ENCODE measurements at places on chromosomes 2 and 18.

GRCh38 chr2:216559625-216560156 lies 61.0 kb downstream of the RPL37A start:
- DNase-seq = peak; percentile 68

GRCh38 chr18:9594823-9595596 lies 19.3 kb downstream of the PPP4R1 start:
- no peak for DNase-seq

DNA sequence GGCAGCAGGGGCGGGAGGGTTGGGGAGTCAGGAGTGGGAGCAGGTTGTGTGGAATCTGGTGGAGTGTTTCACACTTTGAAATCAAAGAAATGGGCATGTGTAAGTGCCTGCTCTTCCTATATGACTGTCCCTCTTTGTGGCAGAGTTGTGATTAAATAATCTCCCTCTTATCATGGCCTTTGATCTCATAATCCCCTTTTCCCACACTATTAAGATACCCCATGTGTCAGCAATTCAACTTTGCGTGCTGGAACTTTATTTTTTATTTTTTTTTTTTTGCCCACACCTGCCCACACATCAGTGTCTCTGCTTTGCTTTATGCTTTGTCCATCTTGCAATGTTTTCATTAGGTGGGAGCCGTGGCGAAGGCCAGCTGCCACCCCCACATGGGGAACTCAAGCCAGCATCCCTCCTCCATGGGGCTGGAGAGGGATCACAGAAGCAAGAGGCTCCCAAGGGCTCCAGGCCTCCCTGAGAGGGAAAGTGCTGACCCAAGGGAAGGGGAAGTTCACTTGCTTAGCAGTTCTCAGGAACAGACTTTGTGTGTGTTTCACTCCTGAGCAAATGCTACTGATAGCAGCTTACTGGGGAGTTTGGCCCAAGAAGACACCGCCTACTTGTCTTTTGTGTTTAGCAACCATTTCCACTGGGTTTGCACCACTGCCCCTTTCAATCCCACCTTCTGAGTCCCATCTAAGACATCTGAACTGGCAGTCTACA lies 243.4 kb downstream of the BCL11A start:
- DNase-seq = no peak

GRCh38 chr2:240362826-240363745 lies 72.4 kb upstream of the GPC1 start:
- DNase-seq = no peak

GRCh38 chr2:235555371-235555770 lies 61.5 kb downstream of the AGAP1 start:
- DNase-seq = no peak

DNA sequence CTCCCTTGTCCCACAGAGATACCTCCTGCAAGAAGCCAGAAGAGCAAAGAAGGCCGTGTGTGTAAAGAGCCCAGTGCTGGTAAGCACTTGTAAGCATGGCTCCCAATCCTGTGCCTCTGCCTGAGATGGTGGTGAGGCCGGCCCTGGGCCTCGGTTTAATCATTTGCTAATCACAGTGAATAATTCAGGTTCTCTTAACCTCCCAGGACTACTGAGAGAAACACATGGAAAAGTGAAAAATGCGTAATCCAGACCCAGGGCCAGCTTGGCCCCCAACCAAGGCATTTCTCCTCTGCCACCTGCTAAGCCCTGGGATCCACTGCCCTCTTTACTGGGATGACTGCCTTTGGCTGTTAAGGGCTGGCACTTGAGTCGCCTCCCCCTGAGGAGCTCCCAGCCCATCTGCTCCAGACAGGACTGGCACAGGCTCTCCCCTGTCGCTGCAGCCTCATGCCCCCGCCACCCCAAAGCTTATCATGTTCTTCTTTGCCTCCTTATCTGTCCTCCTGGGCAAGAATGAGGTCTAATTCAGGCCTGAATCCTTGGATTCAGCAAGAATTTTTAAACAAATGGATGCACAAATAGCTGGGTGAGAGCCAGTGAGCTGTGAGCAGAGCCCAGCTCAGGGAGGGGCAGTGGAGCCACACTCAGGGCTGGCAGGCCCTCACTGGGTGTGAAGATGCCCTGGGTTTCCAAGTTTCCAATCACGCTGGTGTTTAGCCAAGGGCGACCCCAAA lies 193.9 kb upstream of the HS6ST1 start:
- no peak for DNase-seq

GRCh38 chr2:38507712-38508111 lies 95.0 kb downstream of the HNRNPLL start:
- DNase-seq = no peak

DNA sequence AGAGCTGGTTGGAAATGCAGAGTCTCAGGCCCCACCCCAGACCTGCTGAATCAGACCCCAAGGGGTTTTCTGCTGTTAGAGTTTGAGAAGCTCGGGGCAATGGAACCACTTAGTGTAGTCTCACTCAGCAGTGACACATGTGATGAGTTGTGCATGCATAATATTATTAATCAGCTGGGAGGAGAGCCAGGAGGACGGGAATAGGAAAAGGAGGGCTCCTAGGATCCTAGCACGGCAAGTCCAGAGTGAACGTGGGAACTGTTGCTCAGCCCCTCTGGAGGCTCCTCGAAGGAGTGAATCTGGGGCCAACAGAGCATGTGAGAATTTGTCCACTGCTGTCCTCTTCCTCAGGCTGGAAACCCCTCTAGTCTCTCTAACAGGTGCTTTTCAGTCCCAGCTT lies 87.1 kb downstream of the HS1BP3 start:
- no peak for DNase-seq

GRCh38 chr2:8684878-8685696 lies 3.2 kb downstream of the ID2 start:
- peak; percentile 40 for DNase-seq

DNA sequence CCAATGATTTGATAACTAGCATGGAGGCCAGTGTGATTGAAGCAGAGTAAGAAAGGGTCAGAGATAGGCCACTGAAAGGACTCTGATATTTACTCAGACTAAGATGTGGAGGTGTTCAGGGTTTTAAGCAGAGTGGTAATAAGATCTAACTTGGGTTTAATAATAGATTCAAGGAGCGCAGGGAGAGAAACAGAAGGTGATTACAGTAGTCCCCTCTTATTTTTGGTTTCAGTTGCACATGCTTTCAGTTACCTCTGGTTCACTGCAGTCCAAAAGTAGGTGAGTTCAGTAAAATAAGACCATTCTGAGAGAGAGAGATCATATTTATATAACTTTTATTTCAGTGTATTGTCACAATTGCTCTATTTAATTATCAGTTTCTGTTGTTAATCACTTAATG lies 13.5 kb upstream of the GALNT13 start:
- DNase-seq = no peak

GRCh38 chr2:162106746-162107145 lies 32.7 kb upstream of the DPP4 start:
- DNase-seq = no peak

GRCh38 chr2:12921321-12921720 lies 204.6 kb downstream of the TRIB2 start:
- no peak for DNase-seq

DNA sequence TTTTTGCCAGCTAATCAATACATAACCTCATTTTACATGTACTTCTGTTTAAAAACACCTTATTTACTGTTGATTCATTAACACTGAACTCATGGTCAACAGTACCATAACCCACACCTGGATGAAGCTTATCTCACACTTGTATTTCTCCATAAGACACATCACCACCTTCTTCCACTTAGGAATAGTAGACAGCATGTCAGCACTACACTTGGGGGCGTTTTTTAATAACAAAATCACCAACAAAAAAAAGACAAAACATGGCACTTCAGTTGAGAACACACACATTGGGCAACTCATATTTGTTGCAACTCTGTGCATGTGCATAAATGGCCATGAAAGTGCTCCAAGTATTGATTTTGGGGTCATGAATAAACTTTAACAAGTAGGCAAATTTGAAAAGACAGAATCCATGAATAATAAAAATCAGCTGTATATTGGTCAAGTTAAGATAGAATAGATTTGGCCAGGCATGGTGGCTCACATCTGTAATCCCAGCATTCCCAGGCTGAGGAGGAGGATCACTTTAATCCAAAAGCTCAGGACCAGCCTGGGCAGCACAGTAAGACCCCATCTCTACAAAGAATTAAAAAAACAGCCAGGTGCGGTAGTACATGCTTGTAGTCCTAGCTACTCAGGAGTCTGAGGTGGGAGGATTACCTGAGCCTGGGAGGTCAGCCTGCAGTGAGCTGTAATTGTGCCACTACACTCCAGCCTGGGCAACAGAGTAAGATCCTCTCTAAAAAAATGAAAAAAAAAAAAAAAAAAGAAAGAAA lies 84.4 kb upstream of the SRD5A2 start:
- no peak for DNase-seq

GRCh38 chr2:150296770-150297546 lies 190.5 kb downstream of the RND3 start:
- DNase-seq = no peak

- no peak for DNase-seq
Observed at GRCh38 chr18:70559446-70559845, 270.6 kb downstream of the SOCS6 start.

GRCh38 chr2:231395188-231396057 lies at the start of gene B3GNT7:
Gene B3GNT7 (plus strand): TSS chr2:231395710. CDS start chr2:231395804, 94 bp downstream.
- no peak for DNase-seq

- peak; percentile 34 for DNase-seq
Observed at GRCh38 chr2:237456200-237456843, 30.7 kb upstream of the MLPH start.

DNA sequence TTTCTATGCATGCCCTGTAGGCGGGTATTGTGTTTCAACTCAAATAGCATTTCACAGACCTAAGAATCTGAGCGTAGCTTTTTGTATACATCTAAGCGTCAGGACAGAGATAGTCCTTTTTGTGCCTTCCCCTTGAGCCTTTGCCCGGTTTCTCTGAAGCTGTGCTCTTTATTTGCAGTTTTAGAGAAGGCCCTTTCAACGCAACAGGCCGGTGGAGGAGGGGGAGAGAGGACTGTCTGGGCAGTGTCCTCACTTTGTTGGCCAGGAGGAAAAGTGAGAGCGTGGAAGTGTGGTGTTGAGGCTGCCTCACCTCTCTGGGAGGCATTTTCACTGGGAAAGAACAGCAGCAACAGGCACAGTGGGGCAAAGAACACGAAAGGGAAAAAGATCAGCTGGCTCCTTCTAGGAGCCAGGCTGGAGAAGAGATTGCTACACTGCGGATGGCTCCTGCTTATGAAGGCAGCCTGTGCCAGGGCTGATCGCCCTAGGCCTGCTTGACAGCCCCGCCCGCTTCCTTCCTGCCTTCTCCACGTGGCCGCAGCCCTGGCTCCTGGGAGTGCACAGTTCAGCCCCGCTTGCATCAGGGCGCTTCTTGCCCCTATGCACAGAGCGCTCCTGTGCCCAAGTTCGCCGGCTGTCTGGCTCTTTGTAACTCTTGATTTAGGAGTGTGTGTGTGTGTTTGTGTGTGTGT lies 195.6 kb upstream of the POU3F3 start:
- DNase-seq = no peak

- DNase-seq = no peak
Observed at GRCh38 chr2:77839102-77839501, 316.9 kb upstream of the LRRTM4 start.

- DNase-seq = peak; percentile 79
Observed at GRCh38 chr2:147076634-147077033, 768.2 kb upstream of the ACVR2A start.

Data from amniotic epithelial cell (primary cell).